ENCODE measurements at places on chromosomes 3 and 15.

DNA sequence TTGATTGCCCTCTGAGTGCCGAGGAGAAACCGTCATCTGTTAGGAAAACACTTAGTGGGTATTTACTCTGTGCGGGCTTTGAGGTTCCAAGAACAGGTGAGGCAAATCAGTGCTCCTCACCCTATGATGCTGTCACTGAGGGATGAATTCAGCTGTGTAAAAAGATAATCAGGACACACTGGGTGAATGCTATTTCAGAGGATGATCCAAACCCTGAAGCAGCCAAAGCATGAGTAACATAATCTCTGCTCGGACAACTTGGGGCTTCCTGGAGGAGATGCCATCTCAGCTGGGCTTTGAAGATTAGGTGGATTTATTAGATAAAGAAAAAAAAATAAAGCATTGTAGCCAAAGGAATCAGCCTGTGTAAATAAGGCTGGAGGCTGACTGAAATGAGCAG lies 10.5 kb upstream of the GADL1 start:
- no peak for DNase-seq

GRCh38 chr3:129504471-129505100 lies 23.9 kb upstream of the RHO start:
- DNase-seq = no peak

- DNase-seq = no peak
These were observed 688.3 kb upstream of the NECTIN3 start for GRCh38 chr3:110383356-110383755.

DNA sequence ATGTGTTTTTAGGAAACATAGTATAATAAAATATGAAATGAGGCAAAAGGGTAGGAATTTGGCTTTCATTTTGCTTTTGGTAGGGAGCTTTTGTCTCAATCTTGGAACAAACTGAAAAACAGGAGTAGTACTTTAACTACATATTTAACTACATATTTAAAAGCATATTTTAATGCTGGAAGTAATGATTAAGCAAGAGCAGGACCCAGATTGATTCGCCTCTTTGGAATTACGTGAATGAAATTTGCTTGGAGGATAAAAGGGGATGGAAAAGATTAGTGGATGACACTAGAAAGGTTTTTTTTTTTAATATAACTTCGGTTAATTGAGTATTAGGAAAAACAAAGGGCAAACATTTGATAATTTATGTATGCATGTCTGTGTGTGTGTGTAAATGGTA lies 11.2 kb upstream of the TMEM212 start:
- no peak for DNase-seq

GRCh38 chr3:135556174-135556573 lies 409.4 kb upstream of the PPP2R3A start:
- DNase-seq = no peak

- no peak for DNase-seq
These were observed 487 bp upstream of the HES1 start for GRCh38 chr3:194135516-194135805.

DNA sequence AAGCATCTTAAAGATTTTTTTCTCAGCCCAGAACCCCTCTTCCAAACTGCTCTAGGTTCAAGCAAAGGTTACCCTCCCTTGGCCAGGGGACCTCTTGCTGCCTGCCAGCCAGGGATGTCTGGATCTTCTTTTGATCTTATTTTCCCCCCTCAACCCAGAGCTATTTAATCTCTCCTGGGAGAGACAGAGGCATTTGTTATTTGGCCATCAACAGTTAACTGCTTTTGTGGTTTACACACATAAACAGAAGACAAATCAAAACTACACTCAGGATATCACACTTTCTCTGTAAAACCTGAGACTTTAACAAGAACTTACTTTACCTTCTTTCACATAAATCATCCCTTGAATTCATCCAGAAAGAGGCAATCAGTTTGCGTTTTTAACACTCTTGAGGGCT lies 272.5 kb downstream of the THSD4 start:
- DNase-seq = no peak

DNA sequence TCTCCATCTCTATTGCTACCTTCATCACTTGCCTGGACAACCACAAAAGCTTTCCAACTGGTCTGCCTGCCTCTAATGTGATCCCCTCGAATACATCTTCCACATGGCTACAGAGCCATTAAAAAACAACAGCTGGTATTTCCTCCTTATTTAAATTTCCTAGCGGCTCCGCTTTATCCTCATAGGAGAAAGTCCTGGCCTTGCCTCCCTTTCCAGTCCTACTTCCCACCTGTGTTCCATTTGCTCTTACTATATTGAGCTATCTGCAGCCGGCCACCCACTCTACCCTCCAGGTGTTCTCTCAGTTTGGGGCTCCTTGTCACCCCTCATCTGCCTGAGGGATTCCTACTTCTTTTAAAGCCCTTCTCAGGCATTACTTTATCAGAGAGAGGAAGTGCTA lies 49.7 kb upstream of the TSPAN3 start:
- no peak for DNase-seq

DNA sequence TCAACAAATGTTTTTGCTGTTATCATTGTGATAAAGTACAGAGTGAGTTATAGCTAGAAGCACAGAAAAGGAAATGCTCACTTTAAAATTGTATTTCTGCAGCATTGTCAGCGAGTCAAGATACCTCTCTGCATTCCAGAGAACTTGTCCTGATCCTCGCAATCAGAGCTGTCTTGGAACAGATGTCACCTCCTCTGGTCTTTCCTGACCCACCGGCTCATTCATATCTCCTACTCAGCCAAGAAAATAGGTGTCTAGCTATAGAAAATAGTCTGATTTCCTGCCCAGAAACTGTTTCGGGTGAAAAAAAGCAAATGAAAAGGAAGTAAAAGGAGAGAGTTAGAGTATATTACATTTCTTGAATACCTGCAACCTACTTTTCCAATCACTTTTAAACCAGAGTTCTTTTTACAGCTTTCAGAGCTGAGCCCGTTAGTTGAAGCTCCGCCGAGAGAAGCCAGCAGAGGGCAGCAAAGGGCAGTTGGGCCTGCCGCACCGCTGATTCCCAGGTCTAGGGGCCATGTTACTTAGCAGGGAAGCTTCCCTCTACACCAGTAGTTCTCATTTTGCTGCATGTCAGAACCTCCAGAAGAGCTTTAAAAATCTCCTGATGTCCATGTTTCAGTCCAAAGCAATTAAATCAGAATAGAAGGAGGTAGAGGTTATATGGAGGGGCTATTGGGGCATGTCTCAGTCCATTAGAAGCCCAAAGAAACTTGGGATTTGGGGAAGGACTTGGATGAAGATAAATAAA lies 185.7 kb upstream of the THRB start:
- DNase-seq = peak; percentile 9

DNA sequence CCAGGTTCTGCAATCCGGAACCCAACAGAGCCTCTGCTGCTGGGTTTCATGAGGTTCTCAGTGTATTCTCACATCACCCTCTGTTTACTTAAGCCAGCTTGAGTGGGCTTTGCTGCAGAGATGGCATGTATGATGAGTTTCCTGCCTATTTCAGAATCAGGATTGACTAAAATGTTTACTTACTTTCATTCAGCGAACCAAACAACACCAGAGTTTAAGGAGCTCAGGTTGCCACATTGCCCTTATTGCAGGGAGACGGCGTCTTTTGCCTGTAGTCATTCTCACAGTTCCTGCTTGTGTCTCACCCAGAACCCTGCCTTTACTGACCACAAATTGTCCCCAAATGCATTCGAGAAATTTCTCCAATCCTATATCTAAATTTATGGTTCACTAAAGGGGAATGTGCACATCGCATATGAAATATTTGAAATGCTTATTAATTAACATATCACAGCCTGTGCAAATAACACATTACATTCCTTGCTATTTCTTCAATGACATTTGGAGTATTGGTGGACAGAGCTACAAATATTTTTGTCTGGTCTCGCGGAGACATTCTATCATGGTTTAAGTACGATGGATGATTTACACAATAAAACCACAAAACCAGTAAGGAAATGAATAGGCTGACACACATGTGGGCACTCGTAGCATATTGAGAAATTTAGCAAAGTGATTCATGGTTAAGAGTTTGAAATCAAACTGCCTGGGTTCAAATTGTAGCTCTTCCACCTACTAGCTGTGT lies 377.2 kb upstream of the CFAP20DC start:
- DNase-seq = no peak

GRCh38 chr15:90530250-90531051 lies 728 bp downstream of the CRTC3 start:
- DNase-seq = no peak

DNA sequence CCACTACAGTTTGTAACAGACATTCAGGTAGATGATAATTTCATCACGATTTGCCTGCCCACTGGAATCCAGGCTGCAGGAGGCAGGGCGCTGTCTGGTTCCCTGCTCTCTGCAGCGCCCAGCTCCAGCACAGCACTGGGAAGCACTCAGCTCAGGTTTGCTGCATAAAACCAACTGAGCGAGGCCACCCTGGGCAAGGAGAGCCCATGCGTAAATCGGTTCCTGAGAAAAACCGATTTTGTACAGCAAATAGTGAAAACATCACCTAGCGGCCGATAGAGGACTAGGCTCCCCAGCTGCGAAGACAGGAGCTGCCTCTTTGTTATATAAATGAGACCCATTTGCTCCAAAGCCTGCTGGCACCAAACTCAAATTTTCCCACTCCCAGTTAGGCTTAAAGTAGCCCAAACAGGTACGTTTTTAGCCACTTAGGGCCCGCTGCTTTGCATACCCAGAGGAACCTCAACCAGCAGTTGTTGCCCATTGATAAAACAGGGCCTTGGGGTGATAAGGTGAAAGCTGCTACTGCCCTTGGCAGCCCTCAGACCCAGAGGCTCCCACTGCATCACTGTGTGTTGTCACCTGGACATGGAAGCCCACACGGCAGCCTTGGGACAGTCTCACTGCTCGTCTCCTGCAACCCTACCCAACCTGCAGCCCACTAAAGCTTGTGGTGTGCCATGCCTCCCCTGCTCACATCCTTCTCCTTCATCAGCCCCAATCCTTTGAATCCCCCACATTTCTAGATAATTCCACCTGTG lies 47.5 kb downstream of the ALDH1L1 start:
- no peak for DNase-seq

DNA sequence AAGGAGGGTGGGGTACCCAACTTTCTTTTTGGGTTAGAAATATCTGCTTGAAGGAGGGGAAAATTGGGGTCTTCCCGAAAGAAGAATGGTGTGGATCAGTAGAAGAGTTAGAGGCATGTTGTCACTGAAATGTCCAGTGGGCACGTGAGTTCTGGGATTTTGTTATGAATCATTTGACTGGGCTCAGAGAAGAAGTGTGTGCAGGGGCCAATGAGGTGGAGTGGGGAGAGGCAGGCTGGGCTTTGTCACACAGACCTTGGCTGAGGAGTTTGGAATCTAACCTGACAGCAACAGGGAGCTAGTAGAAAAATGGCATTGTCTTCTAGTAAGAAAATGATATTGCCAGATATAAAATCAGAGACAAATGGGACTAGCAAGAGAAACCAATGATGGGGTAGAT lies 436.8 kb downstream of the MFSD1 start:
- no peak for DNase-seq

DNA sequence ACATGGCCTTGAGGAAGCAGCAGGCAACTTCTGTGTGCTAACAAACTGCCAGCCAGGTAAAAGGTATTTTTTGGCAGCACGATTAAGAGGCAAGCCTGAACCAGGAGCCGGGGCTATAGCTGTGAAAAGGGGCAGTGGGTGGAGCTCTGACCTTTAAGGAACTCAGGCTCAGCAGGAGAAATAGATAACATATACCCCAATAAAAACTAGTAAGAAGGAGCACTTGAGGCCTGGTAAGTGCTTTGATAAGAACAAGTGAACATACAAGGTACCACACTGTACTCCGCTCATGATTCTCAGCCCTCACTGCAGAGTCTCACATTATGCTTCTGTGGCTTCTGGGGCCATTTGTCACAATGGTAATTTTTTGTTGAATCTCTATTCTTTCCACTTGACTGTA lies 5.4 kb downstream of the FYCO1 start:
- no peak for DNase-seq

GRCh38 chr3:152230370-152230769 lies 38.4 kb upstream of the MBNL1 start:
- no peak for DNase-seq

GRCh38 chr15:48285329-48286214 lies 45.7 kb upstream of the DUT start:
- DNase-seq = no peak

DNA sequence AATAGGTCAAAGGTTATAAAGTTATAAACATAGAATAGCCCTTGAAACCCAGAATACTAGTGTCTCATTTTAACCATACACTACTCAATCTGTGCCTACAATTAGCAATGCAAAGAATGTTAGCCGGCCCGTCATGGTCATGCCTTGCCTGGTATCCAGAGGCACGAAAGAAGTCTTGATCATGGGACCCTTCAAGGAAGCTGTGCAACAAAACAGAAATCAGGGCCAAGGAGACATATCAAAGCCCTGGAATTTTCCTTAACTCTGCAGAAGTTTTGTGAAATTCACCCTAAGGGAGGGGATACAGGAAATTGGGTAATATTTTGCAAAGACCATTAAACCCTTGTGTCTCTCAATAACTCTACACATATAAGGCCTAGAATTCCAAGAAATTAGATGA lies 482.4 kb downstream of the ROBO1 start:
- no peak for DNase-seq

GRCh38 chr3:196236223-196236622 lies 19.9 kb downstream of the SLC51A start:
- no peak for DNase-seq

DNA sequence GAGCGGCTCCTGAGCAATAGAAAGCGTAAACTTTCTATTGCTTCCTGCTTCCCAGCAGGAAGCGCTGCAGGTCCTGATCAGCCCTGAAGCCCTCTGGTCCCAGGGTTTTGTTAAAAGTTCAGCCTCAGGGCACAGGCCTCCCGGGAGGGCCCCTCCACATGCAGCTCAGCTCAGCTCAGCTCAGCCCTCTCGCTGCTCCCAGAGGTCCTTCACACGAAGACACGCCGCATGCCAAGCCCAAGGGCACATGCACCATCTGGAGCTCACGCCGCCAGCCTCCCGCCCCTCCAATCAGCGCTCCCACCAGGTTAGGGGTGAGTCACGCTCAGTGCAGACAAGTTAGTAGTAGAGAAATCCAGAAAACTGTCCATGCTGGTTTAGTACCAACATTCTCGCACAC lies 12.7 kb downstream of the TKT start:
- no peak for DNase-seq

DNA sequence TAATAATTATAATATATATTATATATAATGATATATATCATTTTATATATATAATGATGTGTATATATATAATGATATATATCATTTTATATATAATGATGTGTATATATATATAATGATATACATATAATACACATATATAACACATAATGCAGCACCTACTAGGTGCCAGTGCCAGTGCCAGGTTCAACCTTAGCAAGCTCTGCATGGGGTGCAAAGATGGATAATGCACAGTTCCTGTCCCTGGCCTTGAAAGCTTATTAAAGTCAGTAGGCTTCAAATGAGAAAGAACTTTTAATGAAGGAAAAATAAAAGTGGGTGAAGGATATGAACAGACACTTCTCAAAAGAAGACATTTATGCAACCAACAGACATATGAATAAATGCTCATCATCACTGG lies 192.7 kb upstream of the SLC2A2 start:
- no peak for DNase-seq

GRCh38 chr3:161266731-161267150 lies 45.6 kb downstream of the NMD3 start:
- no peak for DNase-seq

GRCh38 chr15:60347480-60348049 lies 50.2 kb downstream of the ANXA2 start:
- no peak for DNase-seq
